ENCODE measurements at places on chromosomes 3 and 15.

DNA sequence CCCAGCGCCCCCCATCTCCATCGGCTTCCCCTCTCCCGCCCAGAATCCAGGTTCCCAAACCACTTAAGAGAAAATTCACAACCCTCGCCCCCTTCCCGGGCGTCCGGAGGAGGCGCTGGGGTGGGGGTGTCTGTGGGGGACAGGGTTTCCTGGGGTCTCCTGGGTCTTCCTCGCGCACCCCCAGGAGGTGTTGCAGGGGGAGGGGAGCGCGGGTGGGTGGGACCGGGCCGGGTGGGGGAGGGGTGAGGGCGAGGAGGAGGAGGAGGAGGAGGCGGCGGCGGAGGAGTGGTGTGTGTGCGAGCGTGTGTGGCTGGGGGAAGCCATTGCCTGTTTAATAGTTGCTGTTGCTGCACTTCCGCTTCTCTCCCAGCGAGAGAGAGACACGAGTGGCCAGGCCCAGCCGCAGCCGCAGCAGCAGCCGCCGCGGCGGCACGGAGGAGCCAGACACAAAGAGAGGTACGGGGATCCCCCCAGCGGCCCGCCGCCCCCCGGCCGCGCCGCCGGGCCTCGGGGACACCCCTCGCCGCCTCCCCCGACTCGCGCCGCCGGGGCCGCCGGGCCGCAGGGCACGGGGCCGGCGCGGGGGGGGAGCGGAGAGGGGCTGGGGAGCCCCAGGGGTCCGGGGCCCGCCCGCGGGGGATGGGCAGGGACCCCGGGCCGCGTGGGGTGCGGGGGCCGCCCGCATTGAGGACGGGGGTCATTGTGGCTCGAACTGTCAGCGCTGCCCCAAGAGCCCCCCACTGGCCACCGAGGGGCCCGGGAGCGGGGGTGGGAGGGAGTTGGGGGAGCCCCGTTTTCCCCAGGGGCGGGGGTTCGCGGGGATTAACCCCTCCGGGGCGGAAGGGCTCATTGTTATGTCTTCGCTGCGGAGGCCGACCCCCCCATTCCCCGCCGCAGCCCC lies at the start of gene UBE2E1:
Gene UBE2E1 (plus strand): TSS at position 323 of the 901 bp plus-strand sequence. CDS start 1,315 bp downstream, outside the sequence.
- DNase-seq, result peak; percentile 34

- no peak for DNase-seq
These were observed 131.3 kb downstream of the PDE8A start for GRCh38 chr15:85112997-85113396.

- peak; percentile 30 for DNase-seq
These were observed 29.5 kb upstream of the ZNF710 start for GRCh38 chr15:89971592-89971997.

GRCh38 chr3:196054661-196055060 lies 27.2 kb downstream of the TFRC start:
- no peak for DNase-seq

GRCh38 chr15:44009038-44009437 lies 182.2 kb downstream of the WDR76 start:
- no peak for DNase-seq

GRCh38 chr15:59197454-59197853 lies 9.2 kb upstream of the LDHAL6B start:
- DNase-seq, result no peak

GRCh38 chr3:167251678-167252077 lies 128.4 kb downstream of the ZBBX start:
- no peak for DNase-seq

- no peak for DNase-seq
These were observed 130.9 kb downstream of the PCCB start for GRCh38 chr3:136381051-136381450.

DNA sequence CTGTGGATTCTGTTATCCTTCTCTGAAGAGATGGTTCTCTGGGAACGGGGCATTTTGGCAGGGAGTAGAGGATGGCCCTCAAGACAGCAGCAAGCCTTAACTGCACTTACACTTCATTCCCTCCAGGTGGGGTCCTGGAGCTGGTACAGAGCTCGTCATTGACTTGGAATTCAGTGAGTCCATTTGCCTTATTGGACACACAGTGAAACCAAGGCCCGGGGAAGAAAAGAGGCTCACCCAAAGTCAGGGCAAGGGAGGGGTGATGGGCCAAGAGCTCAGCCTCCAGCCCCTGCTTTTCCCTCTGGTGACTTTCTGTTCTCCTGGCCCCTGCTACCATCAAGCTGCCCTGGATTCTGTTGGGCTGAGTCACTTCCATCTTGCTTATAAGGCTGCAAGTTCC lies 125.6 kb downstream of the ETFA start:
- DNase-seq, result peak; percentile 8

DNA sequence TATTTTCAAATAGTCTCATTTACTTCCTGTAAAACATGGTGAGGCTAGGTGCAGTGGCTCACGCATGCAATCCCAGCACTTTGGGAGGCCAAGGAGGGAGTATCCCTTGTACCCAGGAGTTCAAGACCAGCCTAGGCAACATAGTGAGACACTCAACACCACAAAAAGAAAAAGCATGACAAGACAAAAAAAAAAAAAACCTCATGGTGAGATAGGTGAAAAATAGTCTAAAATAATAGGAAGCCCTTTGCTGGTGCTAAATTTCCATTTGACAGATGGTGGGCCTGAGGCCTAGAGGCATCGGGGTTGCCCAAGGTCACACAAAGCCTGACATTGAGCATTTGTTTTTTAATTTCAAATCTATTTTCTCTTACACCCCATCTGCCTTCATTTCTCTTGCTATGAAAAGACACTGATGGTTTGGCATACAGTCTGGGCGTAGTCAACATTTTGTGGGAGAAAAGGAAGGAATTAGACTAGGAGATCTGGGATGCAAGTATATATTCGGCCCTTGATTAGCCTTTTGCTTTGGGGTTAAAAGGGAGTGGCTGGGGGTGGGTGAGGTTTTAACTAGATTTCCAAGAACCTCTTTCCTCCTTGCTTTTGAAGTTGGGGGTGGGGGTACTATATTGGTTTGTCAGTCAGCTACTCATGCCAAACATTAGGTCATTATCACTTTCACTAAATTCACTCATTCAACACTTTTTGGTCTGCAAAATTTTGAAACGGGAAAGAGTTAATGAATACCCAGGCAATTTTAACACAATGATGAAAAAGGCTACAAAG lies 11.3 kb downstream of the RAB8B start:
- DNase-seq, result no peak

- DNase-seq, result no peak
These were observed 64.2 kb upstream of the POLG start for GRCh38 chr15:89398896-89399237.

- DNase-seq, result no peak
These were observed 14.5 kb downstream of the C3orf20 start for GRCh38 chr3:14689247-14689980.

- DNase-seq, result peak; percentile 8
These were observed 275.3 kb downstream of the UACA start for GRCh38 chr15:70488002-70488605.

DNA sequence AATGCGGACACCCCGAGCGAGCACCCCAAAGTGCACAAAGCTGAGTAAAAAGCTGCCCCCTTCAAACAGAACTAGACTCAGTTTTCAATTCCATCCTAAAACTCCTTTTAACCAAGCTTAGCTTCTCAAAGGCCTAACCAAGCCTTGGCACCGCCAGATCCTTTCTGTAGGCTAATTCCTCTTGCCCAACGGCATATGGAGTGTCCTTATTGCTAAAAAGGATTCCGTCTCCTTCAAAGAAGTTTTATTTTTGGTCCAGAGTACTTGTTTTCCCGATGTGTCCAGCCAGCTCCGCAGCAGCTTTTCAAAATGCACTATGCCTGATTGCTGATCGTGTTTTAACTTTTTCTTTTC lies 5.3 kb downstream of the BHLHE40 start:
- DNase-seq, result no peak

All from NCI-H526 treated with DMSO at 0.1 percent for 48 hours (cell line).